Omental fat pad (tissue), 4 donors: ENCODE measurements at places on chromosomes 16 and 17. TPM values are rescaled to one million over a fixed set of nuclear protein-coding genes. Genes with fewer than 3 reads are reported as not detected.

The MATCAP1 gene
- total RNA-seq = 19.8 TPM

DNA sequence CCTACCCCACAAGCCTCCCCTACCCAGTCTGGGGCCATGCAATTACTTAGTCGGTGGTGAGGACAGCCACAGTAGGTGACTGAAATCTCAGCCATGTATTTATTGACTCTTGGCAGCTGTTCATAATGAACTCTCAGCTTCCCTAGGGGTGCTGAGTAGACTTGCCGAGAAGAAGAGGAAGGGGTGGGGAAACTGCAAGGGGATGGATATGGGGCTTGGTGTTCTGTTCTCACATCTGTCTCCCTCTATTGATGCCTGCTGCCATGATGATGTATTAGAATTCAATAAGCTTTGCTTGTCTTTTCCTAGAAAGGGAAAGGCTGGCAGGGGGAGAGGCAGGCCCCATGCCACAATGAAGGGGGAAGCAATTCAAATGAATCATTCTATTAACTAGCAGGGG, 112.9 kb downstream of the GP2 start:
- DNase-seq = no peak

DNA sequence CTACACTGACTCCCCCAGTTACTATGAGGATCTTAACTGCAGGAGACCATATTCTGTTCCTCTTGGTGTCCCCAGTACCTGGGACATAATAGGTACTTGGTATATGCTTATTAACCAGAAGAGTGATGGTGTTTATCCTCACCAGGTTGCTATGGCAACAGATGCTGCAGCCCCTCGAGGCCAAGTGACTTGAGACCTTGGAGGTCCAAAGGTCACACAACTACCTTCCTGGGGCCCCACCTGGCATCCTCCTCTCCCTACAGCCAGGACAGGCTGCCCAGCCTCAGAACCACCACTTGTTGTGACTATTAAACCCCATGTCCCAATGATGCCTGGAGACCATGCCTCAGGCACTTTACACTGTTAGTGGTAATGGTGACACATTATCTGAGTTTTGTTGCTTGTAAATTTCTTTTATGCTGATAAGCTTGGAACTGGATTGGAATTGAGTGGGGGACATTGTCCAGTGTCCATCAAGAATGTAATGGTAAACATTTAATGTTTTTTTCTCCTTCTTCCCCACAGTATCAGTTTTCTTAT, 189.4 kb downstream of the CCDC182 start:
- DNase-seq = no peak

- no peak for DNase-seq
Measured at GRCh38 chr17:19590451-19590850, 56.8 kb downstream of the SLC47A1 start.
